Activated CD4-positive, alpha-beta T cell treated with anti-CD3 and anti-CD28 coated beads for 24 hours (primary cell): ENCODE measurements at places on chromosomes 12 and 14.

DNA sequence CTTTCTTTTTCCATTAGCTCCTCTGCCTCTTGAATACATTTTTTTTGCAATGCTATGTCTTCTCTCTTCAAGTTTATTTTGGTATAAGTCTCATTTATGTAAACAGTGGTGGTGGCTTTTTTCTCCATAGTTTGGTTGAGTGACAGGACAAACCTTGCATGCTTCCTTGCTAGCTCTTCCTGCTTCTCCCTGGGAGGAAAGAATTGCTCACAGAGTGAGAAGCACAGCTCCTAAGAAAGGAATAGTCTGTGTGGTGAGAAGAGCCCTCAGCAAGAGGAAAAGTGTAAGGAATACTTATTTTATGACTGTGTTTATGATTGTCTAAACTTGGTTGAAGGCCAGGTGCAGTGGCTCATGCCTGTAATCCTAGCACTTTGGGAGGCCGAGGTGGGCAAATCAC lies 11.5 kb downstream of the CCDC175 start:
- no peak for DNase-seq

DNA sequence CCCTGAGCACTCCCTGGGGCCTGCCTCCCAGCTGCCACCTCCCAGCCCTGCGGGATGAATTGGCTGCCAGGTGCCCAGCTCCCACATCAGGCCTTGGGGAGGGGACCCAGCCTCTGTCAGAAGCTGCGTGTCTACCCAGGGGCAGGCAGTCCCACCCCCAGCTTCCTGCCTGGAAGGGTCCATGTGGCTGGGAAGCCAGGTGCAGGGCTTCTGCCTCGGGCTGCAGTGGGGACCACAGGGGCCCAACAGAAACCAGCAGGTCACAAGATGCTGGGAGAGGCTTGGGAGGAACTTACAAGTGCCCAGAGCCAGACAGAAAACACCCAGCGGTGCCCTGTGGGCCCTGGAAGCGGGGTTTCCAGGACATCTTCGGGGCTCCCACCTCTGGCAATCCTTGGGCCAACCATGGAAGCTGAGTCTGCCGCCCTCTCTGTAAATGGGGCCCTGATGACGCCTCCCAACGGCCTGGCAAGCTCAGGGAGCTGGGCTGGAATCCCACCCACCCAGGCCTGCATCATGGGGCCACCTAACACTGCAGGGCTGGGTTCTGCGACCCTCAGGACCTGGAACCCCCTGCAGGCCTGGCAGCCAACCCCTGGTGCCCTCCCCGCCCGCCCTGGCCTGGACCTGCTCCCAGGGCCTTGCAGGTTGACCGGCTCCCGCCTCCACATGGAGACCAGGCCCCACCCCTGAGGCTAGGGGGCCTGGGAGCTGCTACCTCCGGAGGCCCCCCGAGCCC lies 36.6 kb downstream of the CCNK start:
- DNase-seq = no peak

- no peak for DNase-seq
Observed at GRCh38 chr12:62631471-62632410, 165.1 kb downstream of the MON2 start.

GRCh38 chr12:64452559-64453329 lies 824 bp downstream of the TBK1 start:
- no peak for DNase-seq

- DNase-seq = no peak
Observed at GRCh38 chr14:72723858-72724530, 169.9 kb downstream of the DPF3 start.

DNA sequence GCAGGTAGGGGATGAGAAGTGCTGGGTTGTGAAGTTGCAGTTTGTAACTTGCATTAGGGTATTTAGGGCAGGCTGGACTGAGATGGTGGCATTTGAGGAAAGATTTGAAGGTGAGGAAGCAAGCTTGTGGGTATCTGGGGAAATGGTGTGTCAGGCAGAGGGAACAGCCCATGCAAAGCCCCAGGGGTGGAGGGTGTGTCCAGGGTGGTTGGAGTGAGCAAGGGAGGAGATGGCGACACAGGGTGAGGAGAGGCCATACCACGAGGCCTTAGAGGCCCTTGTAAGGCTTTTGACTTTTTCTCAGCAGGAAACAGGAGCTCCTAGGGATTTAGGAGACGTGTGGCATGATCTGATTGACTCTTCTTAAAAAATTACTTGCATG lies 136.9 kb downstream of the NUAK1 start:
- DNase-seq = no peak

DNA sequence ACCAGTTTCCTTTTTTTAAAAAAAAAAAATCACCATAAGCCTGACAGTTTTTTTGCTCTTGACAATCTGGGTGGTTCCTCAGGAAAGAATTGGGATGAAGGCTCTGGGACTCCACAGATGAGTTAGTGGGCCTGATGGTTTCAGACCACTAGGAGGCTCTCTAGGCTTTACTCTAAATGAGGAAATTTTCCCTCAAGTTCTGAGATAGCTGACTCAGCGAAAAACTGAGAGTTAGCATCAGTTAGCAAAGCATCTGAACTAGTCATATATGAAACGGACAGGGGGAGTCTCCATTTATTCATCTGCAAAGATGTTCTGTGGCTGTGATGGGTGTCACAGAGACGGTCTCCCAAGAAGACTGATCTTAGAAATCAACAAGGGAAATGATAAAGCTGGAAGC lies 314.3 kb upstream of the OR4E1 start:
- no peak for DNase-seq

DNA sequence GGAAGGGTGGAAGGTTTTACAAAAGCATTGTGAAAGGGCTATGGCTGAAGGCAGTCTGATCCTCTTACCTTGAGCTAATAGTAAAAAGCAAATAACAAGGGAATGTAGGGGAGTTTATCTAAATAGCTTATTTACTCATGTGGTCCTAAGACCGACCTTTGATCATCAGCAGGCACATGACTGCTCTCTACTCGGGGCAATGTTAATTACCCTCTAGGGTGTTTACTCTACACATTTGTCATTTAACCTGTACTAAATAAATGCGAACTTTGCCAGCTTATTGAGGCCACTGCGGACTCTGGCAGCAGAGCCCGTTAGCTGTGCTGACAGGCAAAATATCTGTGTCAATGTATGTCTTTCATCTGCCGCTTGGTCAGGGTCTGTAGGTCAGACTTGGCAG lies 768.3 kb upstream of the ATXN7L3B start:
- DNase-seq = no peak

GRCh38 chr14:66514213-66514612 lies 6.3 kb downstream of the GPHN start:
- DNase-seq = no peak

GRCh38 chr12:51813931-51814310 lies 34.6 kb downstream of the FIGNL2 start:
- DNase-seq = no peak

DNA sequence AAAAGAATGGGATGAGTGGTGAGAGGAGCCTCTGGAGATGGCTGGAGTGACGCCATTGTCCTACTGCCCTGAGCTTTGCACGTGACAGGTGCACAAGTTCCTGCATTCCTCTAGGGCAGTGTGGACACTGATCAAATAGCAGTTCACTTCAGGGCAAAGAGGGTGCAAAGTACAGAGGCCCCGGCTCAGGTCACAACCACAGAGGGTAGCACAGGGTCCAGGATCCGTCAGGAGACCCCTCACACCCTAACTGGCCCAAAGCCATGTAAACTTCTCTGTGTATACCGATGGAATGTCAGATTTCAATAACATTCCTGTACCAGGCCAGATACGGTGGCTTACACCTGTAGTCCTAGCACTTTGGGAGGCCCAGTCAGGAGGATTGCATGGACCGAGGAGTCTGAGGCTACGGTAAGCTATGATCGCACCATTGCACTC lies 10.4 kb upstream of the FBLN5 start:
- no peak for DNase-seq

DNA sequence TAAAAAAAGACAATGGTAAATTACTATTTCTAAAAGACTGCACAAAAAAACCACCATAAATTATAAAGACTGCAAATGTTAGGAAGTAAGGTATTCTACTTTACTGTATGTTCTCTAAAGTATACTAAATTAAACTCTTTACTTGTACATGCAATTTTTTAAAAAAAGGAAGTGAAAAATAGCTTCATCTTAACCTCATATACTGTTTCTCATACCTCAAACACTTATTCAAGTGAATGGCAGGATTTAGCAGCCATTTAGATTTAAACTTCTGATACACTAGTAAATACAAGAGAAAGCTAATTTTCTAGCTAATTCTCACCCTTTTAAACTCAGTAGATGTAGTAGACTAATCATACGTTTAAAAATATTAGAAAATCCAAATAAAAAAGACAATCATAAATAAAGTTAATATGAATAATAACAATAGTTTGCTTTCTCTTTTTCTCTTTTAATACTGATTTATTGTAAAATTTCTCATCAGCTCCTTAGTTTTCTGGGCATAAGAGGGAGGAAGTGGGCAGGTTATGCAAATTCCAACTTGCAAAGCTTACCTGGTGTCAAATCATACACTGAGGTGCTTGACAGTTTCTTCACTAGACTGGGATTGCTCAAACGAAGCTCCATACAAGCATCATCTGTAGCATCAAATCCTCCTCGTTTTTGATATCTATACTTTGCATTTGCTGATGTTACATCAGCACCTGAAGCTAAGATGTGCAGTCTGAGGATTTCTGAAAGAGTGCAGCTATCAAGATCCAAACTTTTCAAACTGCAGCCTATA lies 71.0 kb upstream of the CFL2 start:
- no peak for DNase-seq

DNA sequence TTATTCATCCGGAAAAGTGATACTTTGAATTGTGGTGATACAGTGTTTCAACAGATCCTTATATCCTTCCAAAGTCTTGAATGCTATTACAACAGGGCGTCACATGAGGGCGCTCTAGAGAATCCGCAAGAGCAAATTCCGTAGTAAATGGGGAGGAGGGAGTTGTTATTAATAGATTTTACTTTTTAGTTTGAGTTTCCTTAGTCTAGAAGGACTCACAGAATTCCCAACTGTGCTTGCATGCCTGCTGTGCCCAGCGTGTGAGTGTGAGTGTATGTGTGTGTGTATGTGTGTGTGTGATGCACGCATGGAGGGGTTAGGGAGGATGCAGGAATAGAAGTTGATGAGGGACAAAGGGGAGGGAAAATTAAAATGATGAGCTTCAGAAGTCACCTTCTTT lies 375.3 kb downstream of the C12orf75 start:
- DNase-seq = no peak

GRCh38 chr12:52530366-52530765 lies 10.2 kb upstream of the KRT5 start:
- no peak for DNase-seq

DNA sequence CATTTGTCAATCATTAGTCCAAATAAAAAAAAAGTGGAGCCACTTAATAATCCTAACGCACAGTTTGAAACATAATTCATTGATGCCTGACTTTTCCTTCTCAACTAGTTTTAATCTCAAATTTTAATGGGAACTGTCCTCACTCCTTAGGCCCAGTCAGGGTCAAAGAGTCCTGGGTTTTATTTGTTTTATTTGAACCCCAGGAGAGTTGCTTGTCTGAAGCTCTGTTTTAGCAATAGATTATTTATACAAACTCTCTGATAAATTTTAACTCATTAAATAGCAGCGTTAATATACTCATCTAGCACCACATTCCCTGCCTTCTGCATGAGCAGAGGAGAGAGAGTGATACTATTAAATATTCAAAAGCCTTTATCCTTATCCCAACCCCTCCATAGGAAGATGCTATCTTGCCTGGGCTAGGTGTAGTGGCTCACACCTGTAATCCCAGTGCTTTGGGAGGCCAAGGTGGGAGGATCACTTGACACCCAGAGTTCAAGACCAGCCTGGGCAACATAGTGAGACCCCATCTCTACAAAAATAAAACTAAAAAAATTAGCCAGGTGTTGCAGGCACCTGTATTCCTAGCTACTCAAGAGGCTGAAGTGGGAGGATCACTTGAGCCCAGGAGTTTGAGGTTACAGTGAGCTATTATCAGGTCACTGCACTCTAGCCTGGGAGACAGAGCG lies 14.5 kb upstream of the DUSP6 start:
- no peak for DNase-seq

GRCh38 chr12:112025808-112026375 lies 12.7 kb downstream of the ERP29 start:
- no peak for DNase-seq

DNA sequence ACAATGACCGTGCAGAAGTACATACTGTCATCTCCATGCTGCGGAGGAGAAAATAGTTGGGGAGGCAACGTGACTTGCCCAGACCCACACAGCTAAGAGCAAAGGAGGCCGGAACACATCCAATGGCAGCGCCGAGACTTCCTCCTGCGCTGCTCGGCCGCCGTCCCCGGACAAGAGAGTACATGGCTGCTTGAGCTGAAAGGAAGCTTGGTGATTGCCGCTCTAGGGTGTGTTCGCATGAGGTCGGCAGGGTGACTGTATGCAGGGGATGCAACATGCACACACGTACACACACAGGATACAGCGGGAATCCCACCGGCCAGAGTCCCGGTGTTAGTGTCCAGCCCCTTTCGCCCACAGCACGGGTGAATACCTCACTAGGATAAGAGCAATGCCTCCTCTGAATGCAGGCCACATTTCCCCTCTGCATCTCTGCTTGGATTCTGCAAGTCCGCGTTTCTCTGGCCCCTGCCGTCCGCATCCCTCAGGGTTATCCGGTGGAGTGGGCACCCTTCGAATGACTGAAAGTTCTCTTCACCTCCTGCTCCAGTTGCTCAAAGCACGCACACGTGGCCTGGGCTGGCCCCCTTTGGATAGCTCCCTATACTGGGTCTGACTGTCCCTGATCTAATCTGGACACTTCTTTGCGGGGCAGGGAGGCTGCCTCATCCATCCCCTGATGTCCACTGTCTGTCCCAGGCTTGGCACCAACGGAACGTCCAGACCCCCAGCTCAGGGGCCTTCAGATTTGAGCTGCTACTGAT lies 78.8 kb downstream of the GSC start:
- no peak for DNase-seq

DNA sequence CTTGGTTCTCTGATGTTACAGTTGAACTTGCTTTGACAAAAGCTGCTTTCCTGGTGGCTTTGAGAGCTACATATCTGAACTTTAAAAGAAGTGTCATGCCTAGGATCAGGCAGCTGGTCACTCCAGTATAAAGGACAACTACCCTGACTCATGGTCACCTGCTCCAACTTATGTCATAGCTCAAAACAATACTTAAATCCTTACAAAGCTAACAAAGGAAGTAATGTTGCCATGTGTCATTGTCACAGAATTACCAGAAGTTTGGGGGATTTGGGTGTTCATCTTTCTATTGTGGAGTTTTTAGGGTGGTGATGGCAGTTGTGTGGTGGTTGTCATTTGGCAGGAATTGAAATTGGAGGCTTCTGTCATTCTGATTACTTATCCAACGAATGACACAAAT lies 1.8 kb upstream of the TCP11L2 start:
- no peak for DNase-seq

DNA sequence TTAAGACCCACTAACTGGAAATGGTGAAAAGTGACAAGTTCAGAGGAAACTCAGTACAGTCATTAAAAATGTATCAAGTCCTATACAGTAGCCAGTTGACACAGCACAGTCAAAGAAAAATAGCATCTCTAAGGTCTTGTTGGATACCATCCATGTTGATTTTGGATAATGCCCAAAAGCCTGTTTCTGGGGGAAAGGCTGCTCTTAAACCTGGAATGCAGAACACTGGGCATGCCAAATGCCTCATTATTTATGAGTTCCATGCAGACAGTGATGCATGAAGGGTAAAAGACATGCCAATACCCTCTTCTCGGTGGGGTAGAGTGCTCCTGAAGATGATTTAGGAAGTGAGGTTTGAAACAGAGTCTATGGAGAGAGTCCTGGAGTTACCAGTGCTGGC lies 29.6 kb downstream of the KCNK13 start:
- no peak for DNase-seq

GRCh38 chr14:89429199-89430181 lies 12.5 kb upstream of the FOXN3 start:
- DNase-seq = peak; percentile 51

GRCh38 chr12:14357486-14357885 lies 8.0 kb upstream of the ATF7IP start:
- DNase-seq = no peak

- no peak for DNase-seq
Observed at GRCh38 chr14:57160333-57160732, 108.4 kb downstream of the EXOC5 start.
